ENCODE measurements at places on chromosomes 2 and 18. TPM values are rescaled to one million over a fixed set of nuclear protein-coding genes. Genes with fewer than 3 reads are reported as not detected.

IL37 gene
- total RNA-seq, result not detected

ARHGAP25 gene
- 6.4 TPM for total RNA-seq

DNA sequence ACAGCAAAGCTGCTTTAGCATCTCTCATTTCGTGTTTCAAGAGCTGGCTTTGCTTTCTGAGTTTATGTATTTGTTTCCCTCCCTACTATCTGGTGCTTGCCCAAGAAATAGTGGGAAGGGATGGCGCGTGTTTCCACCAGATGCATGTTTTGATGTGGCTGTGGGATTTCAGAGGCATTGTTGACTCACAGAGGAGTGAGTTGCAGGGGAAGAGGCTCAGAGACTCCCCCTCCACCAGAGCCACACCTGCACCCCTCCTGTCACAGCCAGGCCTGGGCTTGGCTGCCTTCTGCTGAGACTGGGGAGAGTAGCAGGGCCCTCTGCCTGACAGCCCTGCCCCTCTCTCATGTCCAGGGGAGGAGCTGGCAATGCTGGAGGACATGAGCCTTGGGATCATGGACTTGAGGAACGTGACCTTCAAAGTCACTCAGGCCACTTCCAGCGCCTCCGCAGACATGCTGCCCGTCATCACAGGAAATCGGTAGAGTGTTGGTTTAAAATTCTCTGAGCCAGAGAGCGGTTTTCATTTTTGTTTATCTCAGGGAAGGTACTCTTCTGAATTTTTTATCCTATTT lies 42.9 kb downstream of the COA5 start:
- H3K27ac ChIP-seq, result no peak overlapping the region
- no peak for DNase-seq
- H3K4me1 ChIP-seq, result no peaks in the 10 kb centered on the region
- no peak overlapping the region for H3K4me3 ChIP-seq
- H3K27me3 ChIP-seq, result no peaks in the 10 kb centered on the region

GRCh38 chr2:85066874-85067351 lies 66.3 kb upstream of the TCF7L1 start:
- H3K36me3 ChIP-seq, result no peaks in the 10 kb centered on the region
- H3K27ac ChIP-seq, result no peak overlapping the region
- H3K4me3 ChIP-seq, result no peak overlapping the region
- DNase-seq, result peak; percentile 69

- no peaks in the 10 kb centered on the region for H3K4me1 ChIP-seq
- DNase-seq, result no peak
- no peaks in the 10 kb centered on the region for H3K27me3 ChIP-seq
These were observed 311.8 kb downstream of the LNPK start for GRCh38 chr2:175690113-175690837.

Measured in liver (tissue), 10 donors.